ENCODE measurements at places on chromosomes 1 and 21. TPM values are rescaled to one million over a fixed set of nuclear protein-coding genes. Genes with fewer than 3 reads are reported as not detected.

DNA sequence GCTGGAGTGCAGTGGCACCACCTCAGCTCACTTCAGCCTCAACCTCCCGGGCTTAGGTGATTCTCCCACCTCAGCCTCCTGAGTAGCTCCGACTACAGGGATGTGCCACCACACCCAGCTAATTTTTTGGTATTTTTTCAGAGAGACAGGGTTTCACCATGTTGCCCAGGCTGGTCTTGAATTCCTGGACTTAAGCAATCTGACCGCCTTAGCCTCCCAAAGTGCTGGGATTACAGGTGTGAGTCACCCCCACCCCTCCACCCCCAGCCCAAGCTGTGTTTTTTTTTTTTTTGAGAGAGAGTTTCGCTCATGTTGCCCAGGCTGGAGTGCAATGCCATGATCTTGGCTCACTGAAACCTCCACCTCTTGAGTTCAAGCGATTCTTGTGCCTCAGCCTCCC is 75.4 kb downstream of the NKAIN1 start:
- DNase-seq, result no peak

GRCh38 chr1:207309745-207310273 is 11.7 kb upstream of the CD55 start:
- DNase-seq, result peak; percentile 36

DNA sequence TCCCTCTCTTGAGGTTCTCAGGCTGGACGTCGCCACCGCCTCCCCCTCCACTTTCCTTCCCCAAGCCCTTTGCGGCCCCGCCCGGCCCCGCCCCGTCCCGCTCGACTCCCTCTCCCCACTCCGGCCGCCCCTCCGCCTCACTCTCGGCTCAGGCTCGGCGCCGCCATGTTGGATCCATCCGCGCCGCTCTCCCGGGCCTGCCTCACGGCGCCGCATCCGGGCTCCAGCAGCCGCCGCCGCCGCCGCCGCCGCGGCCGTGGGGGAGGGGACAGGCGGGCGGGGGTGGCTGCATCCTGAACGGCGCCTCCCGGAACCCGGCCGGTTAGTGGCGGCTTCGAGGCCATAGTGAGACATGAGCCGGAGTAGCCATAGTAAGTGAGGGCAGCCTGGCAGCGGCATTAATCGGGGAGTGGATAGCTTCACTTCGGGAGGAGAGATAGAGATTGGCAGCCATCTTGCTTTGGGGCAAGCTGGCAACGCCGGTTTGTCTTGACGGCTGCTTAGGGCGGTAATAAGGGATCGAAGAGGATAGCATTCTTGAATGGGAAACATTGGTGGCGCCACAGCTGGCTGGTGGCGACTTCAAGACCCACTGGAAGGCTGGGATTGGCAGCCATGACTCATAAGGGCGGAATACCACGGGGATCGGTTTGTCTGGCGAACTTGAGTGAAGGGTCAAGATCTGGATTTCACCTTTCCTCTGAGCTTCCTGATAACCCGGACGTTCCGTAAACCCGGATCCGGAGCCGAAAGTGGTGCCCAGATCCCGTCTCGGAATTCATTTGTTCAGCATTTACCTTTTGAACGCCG is at the start of gene DEDD:
DEDD (minus strand) TSS at position 258 of the 810 bp plus-strand sequence. CDS start 8,205 bp downstream, outside the sequence.
- peak; percentile 96 for DNase-seq

GRCh38 chr21:29261555-29262540 is 36.9 kb upstream of the BACH1 start:
- no peak for DNase-seq

GRCh38 chr1:166164995-166165660 is 1.7 kb downstream of the FAM78B start:
- DNase-seq, result peak; percentile 76

- peak; percentile 56 for DNase-seq
Observed at GRCh38 chr1:184002071-184002470, 35.5 kb downstream of the COLGALT2 start.

- no peak for DNase-seq
Observed at GRCh38 chr1:187788718-187789117, 960.0 kb downstream of the PLA2G4A start.

DNA sequence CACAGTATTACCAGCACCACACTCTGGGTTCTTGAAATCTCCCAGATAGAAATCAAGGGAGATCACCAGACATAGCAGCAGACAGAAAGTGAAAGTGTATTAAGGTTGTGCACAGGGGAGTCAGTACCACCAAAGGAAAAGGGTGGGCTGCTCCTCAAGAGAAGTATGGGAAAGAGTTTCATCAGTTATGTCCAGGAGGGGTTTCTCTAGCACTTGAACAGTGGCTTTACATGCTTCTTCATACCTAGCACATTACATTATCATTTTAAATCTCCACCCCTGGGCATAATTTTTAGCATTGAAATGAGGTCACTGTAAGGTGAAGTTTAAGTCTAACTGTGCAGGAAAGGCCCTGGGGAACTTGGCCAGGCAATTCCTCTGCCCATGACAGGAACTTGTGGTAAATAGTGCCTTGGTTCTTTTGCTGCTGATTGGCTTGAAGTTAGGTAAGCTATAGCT is 601.0 kb downstream of the NUF2 start:
- no peak for DNase-seq

DNA sequence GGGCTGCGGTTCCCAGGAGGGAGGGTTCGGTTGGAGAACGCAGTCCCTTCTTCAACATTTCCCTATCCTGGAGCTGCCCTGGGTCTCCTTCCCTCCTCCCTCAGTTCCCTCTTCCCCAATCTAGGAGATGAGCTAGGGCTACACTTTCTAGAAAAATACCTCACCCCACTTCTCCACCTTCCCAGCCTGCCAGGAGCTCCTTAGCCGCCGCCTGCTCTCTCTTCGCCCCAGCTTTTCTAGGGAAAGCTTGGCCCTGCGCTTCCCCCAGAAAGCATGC is 488 bp upstream of the ADAMTS1 start:
- no peak for DNase-seq

GRCh38 chr1:28893403-28894102 is 20.8 kb upstream of the EPB41 start:
- no peak for DNase-seq

DNA sequence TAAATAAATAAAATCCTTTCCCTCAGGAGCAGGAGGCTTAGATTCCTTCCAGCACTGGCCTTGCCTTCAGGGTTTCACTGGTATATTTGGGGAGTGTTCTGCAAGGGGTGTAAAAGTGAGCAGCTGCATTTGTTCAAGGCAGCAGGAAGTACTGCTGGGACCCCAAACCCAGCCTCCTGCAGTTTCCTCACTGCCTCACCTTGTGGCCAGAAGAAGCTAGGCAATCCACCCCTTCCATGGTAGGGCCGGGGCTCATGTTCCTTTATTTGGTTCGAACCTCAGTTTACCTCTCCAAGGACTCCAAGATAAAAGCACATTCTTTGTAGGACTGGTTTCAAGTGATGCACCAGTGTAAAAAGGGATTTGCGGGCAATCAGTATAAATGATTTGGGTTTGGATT is 21.0 kb upstream of the CFAP126 start:
- no peak for DNase-seq

DNA sequence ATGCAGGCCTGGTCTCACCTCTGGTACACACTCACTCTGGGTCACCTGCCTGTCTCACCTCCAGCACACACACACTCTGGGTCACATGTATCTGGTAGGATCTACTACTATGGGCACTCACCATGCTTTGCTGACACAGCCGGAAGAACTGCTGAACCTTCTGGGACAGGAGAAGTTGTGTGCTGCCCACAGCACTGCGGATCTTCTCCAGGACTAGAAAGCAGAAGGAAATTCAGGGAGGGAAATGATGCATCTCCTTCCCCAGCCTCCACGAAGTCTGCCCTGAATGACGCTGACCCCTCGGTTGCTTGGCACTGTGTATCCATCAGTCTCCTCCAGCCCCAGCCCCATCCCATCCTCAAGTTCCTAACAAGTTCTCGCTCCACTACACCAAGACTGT is 7.9 kb upstream of the SMIM12 start:
- DNase-seq, result no peak

DNA sequence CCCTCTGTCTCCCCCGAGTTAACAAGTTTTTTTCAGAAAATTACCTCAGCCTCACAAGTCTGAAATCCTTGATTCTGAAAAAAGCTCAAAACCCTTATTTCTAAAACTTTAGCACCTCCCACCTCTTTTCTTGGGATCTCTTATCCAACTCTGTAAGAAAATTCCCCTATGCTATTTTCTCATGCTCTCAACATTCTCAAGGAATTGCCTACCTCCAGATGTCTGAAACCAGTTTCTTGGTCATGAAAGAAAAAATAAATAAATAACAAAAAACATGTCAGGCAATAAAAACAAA is 18.1 kb upstream of the SFPQ start:
- DNase-seq, result no peak

- DNase-seq, result no peak
Observed at GRCh38 chr1:64934115-64934877, 32.1 kb downstream of the JAK1 start.

- DNase-seq, result no peak
Observed at GRCh38 chr1:8970870-8971337, 25.2 kb downstream of the CA6 start.

- DNase-seq, result no peak
Observed at GRCh38 chr1:15308621-15309027, 61.6 kb downstream of the FHAD1 start.

DNA sequence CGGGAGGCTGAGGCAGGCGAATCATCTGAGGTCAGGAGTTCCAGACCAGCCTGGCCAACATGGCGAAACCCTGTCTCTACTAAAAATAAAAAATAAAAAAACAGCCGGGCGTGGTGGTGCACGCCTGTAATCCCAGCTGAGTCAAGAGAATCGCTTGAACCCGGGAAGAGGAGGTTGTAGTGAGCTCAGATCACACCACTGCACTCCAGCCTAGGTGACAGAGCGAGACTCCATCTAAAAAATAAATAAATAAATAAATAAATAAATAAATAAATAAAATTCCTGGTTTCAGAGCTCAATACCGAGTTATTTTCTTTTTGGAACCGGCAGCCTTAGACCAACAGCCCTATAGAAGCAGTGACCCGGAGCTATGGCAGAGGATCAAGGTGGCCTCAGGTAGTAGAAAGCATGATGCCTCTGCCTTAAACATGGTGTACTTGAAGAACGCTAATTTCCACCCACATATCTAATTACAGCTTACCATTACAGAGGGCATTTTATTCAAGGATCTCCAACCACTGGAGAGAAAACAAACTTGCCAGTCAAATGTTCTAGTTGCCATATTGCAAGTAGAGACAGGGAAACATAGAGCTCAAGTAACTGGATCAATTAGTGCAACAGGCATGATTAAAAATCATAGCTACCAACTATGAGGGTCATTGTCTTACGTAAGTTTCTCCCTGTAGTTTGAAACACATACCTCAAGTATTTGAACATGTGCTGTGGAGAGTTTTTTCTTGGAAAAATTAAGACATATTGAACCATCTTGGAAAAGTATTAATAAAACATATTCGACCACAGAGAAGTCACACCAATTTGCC is 2.0 kb upstream of the ENAH start:
- DNase-seq, result no peak

DNA sequence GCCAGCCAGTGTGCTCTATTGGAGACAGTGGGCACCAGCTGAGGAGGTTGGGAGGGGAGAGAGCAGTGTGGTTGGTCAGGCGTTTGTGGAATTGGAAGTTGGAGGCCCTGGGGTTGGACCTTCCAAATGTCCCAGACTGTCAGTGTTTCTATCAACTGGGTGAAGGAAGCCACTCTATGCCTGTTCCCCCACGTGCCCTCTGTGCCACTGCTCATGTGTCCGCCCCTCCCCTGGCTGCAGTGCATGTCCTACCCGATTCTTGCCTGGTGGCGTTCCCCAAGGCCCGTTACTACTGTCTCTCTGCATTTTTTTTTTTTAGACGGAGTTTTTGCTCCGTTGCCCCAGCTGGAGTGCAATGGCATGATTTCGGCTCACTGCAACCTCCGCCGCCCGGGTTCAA is 21.1 kb downstream of the ADORA1 start:
- no peak for DNase-seq

- DNase-seq, result no peak
Observed at GRCh38 chr1:62247391-62248168, 52.9 kb downstream of the L1TD1 start.

DNA sequence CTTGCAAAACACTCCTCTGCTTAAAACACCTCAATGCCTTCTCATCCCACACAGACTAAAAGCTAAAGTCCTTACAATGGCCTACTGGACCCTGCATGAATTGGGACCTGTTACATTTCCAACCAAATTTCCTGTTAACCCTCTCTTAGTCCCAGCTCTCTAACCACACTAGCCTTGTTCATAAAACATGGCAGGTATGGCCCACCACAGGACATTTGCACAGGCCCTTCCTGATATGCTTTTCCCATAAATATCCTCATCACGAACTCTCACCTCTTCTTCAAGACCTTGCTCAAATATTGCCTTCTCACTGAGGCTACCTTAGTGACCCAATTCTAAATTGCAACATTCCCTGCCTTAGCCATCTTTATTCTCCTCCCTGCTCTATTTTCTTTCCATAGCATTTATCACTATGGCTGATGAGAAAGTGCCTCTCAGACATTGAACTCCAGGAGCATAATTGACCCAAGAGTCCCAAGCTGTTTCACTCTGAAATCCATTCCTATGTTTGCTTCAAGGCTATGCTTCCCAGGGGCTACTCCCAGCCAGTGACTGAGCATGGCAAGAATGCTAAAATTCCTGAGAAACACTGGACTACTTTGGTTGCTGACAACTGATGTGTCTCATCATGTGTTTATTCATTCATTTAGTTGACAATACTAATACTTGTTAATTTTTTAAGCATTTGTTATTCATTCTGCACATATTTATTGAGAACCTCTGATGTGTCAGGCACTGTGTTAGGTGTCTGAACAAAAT is 2.7 kb upstream of the PALMD start:
- DNase-seq, result no peak

GRCh38 chr1:213050745-213051126 is 305 bp upstream of the RPS6KC1 start:
- DNase-seq, result no peak

DNA sequence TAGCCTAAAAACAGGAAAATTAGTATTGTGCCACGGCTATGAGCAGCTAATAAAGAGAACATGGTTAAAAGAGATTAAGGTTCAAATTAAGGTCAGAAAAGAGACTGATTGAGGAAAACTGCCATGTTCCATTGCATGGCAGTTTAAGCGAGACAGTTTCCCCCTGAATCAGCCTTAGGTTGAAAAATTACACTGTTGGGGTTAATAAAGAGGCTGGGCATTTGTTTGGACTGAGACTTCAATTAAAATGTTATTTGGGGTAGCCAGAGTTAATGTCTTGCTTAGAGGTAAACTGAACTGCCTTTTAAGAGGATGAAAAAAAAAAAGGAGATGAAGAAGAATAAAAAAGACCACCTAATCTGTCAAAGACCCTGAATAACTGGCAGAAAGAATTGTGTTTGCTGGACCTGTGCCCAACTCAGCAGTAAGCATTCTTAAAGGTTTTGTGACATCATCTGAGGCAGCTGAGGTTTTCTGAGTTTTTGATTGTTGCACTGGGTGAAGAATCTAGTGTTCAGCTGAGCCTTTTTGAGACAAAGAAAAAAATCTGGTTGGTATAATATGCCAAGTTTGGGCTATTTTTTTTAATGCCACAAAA is 17.7 kb upstream of the PROX1 start:
- DNase-seq, result no peak

Gene KCTD3
- total RNA-seq, result 81.5 TPM

Gene GFI1
- 4.0 TPM for total RNA-seq

Gene LAMC2
- 1.9 TPM for total RNA-seq

Gene FMO3
- total RNA-seq, result 0.50 TPM

Gene MYOM3
- total RNA-seq, result 26.8 TPM

Gene HES3
- total RNA-seq, result not detected

All from testis (tissue), 5 donors.